ENCODE measurements at places on chromosomes 6 and 20.

DNA sequence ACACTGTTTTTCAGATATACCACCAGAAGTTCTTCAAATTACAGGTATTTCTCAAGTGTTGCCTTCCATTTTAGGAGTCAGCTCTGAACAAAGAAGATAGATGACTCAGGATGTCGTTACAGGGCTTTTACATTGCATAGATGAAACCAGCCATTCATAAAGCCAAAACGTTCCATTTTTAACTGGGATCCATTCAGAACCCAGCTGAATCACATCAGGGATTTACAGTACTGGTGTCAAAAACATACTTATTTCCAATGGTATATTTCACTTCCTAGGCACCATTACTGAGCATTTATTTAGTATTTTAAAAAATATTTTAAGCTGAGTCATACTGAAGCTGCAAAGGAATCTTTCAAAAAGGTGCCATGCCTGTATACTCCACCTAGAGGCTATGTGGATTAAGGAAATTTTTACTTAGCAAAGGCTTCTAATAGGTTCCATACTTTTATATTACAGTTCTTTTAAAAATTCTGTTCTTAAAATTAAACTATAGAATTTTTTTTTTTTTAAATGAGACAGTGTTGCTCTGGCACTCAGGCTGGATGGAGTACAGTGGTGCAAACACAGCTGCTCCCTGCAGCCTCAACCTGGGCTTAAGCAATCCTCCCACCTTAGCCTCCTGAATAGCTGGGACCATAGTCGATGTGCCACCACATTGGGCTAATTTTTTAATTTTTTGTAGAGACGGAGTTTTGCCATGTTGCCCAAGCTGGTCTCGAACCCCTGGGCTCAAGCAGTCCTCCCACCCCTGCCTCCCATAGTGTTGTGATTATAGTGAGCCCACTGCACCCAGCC is 2.6 kb downstream of the ASF1A start:
- peak; percentile 72 for DNase-seq

DNA sequence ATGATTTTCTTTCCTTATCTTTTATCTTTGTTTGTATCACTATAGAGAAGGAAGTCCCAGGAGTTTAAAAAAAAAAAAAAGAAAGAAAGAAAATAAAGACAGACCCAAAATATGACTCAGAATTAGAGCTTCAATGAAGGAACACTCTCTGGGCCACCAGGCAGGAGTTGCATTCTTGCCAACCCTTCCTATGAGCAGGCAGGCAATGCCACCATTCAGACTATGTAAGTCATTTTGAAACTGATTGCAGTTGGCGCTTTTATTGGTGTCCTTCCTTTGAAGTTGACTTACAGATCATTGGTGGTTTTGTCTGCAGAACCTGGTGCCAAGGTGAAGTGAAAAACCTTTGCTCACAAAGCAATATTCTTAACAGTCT is 50.3 kb downstream of the MYB start:
- DNase-seq: no peak

DNA sequence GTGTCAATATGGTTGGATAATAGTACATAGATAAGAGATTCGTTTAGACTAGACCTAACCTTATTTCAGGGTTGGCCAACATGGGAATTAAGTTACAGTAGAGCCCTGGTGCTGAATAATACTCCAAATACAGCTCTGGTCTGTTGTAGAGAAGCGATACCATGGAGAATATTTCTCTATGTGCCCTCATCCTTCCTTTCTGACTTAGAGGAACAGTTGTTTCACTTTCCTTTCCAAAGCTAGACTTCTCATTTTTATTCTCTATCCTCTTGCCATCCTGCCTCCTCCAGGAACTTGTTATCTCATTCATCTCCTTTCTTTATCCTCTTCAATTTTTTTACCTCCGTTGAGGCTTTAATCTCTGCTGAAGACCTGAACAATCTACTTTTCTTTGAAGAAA is 68.9 kb downstream of the EDN1 start:
- no peak for DNase-seq

- no peak for DNase-seq
Measured at GRCh38 chr6:125193208-125193607, 39.6 kb downstream of the TPD52L1 start.

DNA sequence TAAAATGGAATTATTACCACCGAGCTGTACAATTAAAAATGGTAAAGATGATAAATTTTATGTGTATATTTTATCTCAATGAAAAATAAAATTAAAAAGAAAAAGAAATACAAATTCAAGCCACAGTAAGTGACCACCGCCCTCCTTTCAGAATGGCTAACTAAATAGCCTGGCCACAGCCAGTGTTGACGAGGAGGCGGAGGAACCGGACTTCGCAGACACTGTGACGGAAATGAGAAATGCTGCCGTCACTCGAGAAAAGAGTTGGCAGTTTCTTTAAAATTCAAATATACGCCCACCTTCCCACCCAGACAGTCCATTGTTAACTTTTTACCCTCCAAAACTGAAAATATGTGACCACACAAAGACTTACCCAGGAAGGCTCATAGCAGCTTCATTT is 50.0 kb downstream of the FOXF2 start:
- no peak for DNase-seq

DNA sequence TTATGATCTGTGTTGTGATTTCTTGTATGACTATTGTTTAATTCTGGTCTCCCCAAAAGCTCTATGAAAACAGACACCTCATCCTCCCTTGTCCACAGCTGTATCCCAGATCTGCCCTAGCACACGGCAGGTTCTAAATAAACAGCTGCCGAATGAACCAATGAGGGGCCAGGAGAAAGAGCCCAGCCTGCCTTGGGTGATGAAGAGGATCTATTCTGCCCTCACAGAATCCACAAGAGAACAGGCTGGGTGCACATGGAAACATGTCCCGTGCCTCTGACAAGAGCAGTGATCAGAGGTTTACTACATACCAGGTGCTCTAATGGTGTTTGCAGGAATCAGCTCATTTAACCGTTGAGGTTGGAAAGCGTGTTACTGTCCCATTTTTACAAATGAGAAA is 15.6 kb upstream of the TLDC2 start:
- DNase-seq: no peak

DNA sequence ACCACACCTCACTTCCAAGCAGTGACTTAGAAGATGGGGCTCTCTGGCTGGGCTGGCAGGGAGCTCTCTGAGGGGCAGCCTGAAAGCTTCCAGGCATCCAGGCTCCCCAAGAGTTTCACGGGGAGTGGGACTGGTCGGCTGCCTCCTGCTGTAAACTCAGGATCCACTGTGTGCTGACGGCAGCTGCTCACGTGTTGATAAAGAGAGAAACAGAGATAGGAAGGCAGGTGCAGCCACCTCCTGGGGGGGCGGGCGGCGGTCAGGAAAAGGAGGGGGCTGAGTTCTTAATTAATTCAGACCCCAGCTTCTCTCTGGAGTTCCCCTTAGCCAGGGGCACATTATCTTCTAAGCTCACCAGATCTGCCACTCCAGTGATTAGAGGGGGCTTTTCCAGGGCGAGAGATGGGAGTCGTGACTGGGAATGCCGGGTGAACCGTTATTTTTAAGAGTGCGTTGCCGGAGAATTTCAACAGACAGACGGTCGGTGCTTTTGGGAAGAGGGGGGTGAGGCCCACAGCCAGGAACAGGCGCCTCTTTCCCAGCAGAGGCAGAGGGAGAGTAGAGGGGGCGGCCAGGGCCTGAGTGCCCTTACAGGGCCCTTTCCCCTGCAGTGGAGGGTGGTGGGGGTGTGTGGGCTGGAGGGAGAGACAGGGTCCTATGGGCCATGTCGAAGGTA is 70.9 kb downstream of the CD40 start:
- no peak for DNase-seq

GRCh38 chr6:144637541-144637940 is 352.4 kb downstream of the UTRN start:
- DNase-seq: no peak

- no peak for DNase-seq
Measured at GRCh38 chr6:15551262-15551661, 111.6 kb downstream of the DTNBP1 start.

- no peak for DNase-seq
Measured at GRCh38 chr6:107144014-107144413, 28.7 kb upstream of the BEND3 start.

- peak; percentile 67 for DNase-seq
Measured at GRCh38 chr20:35302421-35303335, 10.5 kb upstream of the FAM83C start.

DNA sequence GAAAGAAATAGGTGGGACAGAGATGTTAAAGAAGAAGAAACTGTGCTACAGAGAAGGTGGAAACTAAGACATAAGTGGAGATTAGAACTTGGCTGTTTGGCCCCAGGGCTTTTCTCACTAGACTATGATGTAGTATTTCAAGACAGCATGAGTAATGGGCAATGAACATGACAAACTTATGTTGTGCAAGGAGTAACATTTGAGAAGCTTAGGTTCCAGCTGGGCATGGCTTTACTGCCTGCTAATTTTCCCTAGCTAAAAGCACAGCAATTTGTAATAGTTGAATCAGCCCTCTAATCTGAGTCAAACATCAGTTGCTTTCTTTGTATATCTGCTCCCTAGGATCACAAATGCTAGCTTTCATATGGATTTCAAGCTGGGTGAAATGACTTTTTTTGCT is 294.3 kb upstream of the BMP2 start:
- DNase-seq: peak; percentile 73

DNA sequence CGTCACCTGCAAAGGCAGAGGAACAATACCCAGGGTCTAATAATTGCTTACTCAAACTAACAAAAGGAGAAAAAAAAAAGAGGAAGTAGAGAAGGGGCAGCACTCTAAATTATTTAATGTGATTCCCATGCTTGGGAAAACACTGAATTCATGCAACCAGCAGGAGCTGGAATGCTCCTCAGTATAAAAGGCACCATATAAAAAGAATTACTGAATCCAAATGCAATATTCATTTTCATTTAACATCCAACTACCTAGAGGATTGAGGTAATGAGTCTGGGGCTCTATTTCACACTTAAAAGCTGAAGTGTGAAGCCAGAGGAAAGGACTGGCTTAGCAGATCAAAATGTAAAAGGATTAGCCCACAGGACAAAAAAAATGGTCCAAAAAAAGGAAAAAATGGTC is 8.7 kb downstream of the B4GALT5 start:
- DNase-seq: no peak

DNA sequence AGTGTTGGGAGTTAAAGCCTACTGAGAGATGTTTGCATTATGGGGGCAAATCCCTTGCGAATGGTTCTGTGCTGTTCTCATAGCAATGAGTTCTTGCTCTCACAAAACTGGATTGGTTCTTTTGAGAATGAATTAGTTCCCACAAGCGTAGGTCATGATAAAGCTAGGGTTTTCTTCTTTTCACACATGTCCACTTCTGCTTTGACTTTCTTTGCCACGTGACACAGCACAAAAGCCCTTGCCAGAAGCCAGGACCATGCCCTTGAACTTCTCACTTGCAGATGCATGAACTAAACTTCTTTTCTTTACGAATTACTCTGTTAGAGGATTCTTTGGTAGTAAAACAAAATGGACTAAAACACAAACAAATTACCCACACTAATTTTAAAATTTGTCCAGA is 922.8 kb downstream of the EPHA7 start:
- DNase-seq: no peak

DNA sequence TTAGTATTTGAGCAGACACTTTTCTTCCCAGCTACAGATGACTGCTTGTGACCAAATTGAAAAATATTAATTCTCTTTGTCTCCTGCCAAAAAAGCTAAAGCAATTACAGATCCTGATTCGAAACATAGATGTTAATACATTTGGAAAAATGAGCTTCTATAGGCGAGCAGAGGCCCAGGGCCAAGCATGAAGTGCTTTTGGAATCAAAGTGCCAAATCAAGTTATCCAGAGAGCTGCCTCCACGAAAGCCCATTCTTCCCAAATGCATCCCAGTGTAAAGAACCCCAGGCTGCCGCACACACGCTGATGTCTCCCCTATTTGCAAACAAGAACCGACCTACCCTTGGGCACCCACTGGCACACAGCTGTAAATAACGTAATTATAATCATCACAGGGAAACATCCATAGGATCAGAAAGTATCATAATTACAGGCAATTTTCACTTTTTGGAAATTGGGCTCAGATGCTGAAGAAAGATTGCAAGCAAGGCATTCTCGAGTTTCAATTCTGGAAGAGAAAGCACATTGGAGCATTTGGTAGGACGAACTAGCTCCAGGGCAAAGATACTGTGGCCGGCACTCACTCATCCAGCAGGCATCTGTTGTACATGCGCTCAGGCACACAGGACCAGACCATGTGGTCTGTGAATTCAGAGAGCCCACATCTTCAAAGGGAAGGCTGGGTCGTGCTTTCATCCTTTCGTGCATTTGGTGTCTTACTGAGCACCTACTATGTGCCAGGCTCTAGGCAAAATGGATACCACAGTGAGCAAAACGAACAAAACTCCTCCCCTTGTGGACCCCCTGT is 45.9 kb downstream of the BMP7 start:
- no peak for DNase-seq

DNA sequence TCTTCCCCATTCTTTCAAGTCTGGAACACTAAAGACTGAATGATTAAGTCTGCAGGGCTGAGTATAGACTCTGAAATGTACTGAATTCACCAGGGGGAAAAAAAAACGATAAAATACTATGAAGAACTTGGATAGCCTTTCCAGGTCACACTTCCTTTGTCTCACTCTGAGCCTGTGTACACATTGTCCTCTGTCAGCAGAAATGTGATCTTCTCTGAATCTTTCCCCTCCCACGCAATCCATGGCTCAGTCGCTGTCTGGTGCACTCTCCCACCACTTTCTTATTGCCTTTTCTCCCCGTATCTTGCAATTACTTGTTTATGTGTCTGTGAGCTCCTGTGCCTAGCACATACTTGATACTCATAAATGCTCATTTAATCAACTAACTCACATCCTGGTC is 212.6 kb upstream of the RSPO3 start:
- no peak for DNase-seq
